SJSA1 (cell line): ENCODE measurements at places on chromosomes 1 and 21.

- no peak for DNase-seq
Observed at GRCh38 chr21:38668541-38668940, 137.2 kb upstream of the ETS2 start.

- no peak for DNase-seq
Observed at GRCh38 chr1:147757015-147757990, 3.1 kb downstream of the GJA5 start.

GRCh38 chr1:49626472-49626871 is 397.3 kb downstream of the AGBL4 start:
- no peak for DNase-seq

GRCh38 chr1:75548721-75549480 is 62.0 kb downstream of the SLC44A5 start:
- no peak for DNase-seq

- no peak for DNase-seq
Observed at GRCh38 chr1:15847893-15848142, 311 bp downstream of the SPEN start.

DNA sequence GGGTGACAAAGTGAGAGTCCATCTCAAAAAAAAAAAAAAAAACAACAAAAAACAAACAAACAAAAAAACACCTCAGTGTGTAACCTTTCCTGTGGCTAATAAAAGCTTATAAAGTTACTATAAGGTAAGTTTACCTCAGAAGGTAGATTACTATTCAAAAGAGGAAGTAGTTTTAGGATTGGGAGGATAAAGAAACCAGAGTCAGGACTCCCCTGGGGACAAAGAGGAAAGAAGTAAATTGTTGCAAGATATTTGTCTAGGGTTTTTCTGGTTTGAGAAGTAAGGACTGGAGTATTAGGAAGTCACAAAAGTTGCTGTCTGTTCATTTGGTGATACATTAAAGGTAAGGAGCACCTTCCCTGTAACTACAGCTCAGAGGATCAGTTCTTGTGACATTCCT is 23.8 kb upstream of the CENPF start:
- DNase-seq, result no peak

DNA sequence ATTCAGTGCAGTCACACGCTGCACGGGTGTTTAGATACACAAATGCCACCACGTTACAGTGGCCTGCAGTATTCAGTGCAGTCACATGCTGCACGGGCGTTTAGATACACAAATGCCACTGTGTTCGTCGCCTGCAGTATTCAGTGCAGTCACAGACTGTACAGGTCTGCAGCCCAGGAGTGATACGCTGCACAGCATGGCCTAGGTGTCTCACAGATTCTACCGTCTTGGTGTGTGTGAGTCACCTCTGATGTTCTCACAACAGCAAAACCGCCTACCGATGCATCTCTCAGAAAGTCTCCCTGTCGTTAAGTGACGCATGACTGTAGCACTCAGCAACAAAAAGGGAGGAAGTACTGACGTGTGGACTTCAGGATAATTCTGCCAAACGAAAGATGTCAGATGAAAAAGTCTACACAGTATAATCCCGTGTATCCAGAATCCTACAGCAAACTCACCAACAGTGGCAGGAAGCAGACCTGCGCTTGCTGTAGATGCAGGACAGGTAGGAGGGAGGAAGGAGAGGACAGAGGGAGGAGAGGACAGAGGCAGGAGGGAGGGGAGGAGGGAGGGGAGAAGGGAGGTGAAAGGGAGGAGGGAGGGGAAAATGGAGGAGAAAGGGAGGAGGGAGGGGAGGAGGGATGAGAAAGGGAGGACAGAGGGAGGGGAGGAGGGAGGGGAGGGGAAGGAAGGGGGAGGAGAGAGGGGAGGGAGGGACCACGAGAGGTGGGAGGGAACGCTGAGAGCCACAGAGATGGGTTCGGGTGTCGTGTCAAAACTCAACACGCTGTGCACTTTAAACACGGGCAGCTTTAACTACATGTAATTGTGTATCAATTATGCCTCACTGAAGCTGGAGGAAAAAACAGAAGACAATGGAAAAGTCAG is 36.3 kb upstream of the PCBP3 start:
- DNase-seq, result peak; percentile 53

- DNase-seq, result no peak
Observed at GRCh38 chr1:7234471-7234755, 449.2 kb downstream of the CAMTA1 start.

- DNase-seq, result no peak
Observed at GRCh38 chr1:55402671-55403464, 187.7 kb upstream of the USP24 start.

- no peak for DNase-seq
Observed at GRCh38 chr1:70994753-70995268, 52.8 kb downstream of the PTGER3 start.

GRCh38 chr1:6727535-6727934 is 25.9 kb upstream of the DNAJC11 start:
- DNase-seq, result peak; percentile 54

- peak; percentile 67 for DNase-seq
Observed at GRCh38 chr21:35232545-35233176, 183.6 kb upstream of the RUNX1 start.

GRCh38 chr1:50415235-50416149 is 7.8 kb downstream of the DMRTA2 start:
- no peak for DNase-seq

GRCh38 chr1:203381151-203381751 is 30.3 kb upstream of the FMOD start:
- DNase-seq, result no peak

- DNase-seq, result no peak
Observed at GRCh38 chr1:5502311-5503194, 489.7 kb downstream of the NPHP4 start.

DNA sequence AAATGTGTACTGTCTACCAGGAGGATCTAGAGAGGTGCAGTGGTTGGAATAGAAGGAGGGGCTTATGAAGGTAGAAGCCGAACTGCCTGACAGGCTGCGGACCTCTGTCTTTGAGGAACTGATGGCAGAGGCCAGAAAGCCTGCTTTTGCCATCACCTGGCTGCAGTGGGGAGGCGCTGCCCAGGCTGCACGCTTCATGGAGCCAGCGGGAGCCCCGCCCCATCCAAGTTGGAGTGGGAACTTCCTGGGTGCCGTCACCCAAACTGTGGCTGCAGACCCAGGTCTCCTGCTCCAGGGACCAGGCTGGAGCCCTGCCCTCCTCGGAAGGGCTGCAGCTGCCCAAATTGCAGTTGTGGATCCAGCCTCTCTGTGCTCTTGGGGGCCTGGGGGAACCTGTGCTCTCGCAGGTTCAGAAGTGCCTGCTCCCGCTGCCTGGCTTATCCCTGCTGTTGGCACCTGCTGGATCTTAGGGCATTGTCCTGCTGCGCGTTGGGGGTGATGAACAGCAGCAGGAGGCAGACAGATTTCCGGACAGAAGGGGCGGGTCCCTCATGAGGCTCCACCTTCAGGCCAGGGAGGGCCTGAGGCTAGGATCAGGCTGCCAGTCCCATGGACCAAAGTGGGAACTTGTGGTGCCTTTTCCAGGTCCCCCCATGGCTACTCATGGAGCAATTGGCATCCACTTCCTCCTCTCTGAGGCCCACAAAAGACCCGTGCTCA is 118.0 kb upstream of the PLPPR4 start:
- no peak for DNase-seq

GRCh38 chr1:227869279-227869842 is 53.9 kb downstream of the PRSS38 start:
- DNase-seq, result no peak

DNA sequence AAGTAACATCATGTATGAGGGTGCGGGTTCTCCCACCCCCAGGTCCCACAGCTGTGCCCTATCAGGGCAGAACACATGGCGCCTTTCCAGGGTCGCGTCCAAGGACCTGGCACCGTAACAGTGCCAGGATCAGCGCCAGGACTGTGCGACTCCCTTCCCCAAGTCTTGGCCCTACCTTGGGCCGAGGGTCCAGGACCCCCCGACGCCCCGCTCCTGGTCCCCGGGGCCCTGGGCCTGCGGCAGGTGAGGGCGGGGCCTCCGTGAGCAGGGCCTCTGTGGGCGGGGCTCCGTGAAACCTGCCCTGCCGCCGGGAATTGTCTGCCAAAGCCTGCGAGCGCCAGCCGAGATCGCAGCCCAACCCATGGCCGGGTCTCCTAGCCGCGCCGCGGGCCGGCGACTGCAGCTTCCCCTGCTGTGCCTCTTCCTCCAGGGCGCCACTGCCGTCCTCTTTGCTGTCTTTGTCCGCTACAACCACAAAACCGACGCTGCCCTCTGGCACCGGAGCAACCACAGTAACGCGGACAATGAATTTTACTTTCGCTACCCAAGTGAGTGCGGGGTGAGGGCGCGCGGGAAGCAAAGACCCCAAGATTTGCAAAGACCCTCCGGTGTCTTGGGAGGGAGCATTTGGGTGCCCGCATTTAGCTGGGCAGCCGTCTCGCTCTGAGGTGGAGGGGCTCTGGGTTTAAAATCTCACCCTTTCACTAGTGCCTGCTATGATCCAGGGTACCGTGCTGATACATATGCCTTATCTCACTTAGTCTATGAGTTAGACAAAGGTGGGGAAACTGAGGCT is at the start of gene RHBG:
TSS of gene RHBG (plus strand) at position 323 of the 796 bp plus-strand sequence. CDS start at position 362, 39 bp downstream.
- no peak for DNase-seq

DNA sequence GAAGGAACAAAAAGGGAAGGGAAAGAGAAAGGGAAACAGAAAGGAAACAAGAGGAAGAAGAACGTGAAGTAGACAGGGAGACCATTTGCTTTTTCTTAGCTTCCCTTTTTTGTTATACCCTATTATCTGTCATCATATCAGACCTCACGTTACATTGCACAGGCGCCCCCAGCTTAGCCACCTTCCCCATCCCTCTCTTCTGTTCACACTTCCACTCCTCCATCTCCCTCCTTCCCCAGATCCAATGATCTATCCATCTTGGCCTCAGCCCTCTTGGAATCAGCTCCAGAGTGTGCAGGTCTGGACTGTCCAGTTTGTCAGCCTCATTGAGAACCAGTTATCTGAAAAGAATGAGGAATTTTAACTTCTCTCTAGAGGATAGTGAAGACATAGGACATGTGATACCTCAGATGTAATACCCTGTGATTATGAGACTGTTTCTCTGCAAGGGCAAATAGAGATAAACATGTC is 101.1 kb upstream of the ERRFI1 start:
- no peak for DNase-seq

DNA sequence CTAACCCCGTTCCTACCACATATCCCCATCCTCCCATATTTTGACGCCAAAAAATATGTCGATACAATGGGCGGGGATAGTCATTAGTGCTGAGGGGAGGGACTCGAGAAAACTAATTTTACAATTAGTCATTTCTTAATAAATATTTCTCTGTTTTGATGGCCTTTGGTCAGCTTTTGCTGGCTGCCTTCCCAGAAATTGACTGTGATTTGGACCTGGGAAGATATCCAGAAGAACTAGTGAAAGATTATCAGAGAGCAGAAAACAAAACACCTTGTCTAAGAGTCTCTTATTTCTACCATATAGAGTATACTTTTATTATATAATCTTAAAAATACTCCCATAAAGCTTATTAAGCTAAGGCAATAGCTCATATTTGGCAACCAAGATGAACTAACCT is 247.6 kb downstream of the MRPL39 start:
- DNase-seq, result no peak

- DNase-seq, result peak; percentile 24
Observed at GRCh38 chr21:42080788-42081083, 9.6 kb downstream of the UMODL1 start.

DNA sequence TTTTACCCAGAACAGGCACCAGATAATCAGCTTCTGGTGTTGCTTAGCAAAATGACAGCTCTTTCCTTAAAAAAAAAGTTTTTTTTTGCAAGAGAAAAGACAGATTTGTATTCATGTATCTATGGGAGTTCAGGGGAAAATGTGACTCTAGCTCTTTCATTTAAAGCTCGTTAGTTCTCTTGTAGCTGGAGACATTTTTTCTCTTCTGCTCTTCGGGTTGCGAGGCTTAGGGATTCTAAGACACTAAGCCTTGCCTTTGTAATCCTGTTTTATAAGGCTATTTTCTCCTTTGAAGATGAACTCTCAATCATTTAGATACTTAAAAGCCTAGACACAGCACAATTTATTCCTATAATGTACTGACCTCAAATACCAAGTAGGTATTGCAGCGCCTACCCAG is 40.3 kb upstream of the EDARADD start:
- DNase-seq, result no peak

DNA sequence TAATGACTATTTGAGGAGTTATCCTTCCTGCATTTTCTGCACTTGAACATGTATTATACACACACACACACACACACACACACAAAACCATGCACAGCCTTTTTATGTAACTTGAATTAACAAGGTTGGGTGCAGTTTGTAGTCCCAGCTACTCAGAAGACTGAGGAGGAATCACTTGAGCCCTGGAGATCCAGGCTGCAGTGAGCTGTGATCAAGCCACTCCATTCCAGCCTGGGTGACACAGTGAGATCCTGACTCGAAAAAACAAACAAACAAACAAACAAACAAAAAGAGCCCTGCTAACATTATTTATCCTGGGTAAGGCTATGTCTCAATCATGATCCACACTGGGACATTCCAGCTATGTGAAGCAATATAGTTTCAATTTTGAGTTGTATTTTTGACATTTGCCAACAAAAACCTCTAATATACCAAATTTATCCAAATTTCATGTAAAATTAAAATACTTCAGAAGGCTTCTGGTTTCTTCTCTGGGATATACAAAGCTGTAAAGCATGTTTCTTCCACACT is 156.8 kb downstream of the NTPCR start:
- no peak for DNase-seq

DNA sequence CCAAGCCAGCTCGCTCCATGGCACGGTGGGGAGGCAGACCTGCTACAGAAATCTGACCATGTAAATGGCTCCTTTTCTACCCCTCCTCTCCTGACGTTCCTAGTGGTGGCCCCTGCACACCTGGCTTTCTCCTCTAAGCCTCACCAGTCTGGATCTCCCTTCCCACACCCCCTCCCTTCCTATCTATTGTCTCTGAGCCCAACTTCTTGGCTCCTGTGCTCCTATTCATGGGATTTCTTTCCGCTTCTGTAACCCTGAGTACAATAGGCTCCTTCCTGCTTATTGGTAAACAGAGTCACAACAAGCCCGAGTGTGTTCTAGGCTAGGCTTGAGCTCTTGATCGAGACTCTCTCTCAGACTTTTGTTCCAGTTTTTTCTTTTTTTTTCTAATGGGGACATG is 17.6 kb downstream of the OPTC start:
- DNase-seq, result no peak

- no peak for DNase-seq
Observed at GRCh38 chr1:173506437-173506836, 29.3 kb downstream of the PRDX6 start.
